ENCODE measurements at places on chromosomes 3 and 15. TPM values are rescaled to one million over a fixed set of nuclear protein-coding genes. Genes with fewer than 3 reads are reported as not detected.
A peak's percentile ranks its signal among the peaks of the same experiment; 100 is the strongest.

SLC28A2 gene
- total RNA-seq = not detected

CELSR3 gene
- 0.18 TPM for total RNA-seq

SLC25A36 gene
- 70.3 TPM for total RNA-seq

PAK2 gene
- 33.9 TPM for total RNA-seq

ADGRG7 gene
- total RNA-seq = not detected

AMT gene
- 0.36 TPM for total RNA-seq

WNT5A gene
- total RNA-seq = 224 TPM

FOXL2NB gene
- not detected for total RNA-seq

CP gene
- total RNA-seq = 0.28 TPM

MUSTN1 gene
- total RNA-seq = not detected

CDCP1 gene
- total RNA-seq = 2.5 TPM

GRCh38 chr3:171123915-171124314 is 97.4 kb upstream of the SLC2A2 start:
- no peaks in the 10 kb centered on the region for H3K4me1 ChIP-seq
- H3K36me3 ChIP-seq = peaks cover 4% of the 10 kb centered on the region
- DNase-seq = peak; percentile 24
- no peak overlapping the region for H3K4me3 ChIP-seq
- H3K27ac ChIP-seq = no peak overlapping the region

DNA sequence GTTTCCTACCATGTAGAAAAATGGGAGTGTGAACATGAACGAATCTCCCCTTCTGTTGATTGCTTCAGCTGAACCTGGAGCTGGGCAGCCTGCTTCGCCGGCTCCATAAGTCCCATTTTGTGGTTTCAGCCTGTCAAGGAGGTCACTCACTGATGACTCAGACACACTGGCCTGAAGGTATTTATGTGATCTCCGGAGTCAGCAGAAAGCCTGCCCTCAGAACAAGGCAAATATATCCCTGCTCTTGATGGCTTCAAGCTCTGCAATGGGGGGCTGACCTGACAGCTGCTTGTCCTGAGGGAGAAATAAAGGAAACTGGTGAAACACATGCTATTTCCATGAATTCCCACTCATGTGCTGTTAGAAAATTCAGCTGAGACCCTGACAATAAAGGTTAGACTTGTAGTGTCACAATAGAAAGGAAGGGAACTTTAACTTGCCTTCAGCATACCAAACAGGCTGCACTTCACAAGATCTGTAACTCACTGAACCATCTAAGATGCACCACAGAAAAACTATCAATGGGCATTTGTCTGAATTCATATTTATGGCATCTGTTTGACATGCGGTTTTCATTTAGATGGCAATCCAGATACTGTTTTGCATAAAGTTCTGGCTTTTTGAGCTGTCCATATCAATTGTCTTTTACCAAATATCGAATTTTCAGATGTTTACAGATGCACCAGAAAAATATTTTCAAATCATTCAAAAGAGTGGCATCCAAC is 282.0 kb upstream of the VEPH1 start:
- DNase-seq = peak; percentile 94
- no peak overlapping the region for H3K4me3 ChIP-seq
- no peak overlapping the region for H3K27ac ChIP-seq
- no peaks in the 10 kb centered on the region for H3K27me3 ChIP-seq
- H3K36me3 ChIP-seq = no peaks in the 10 kb centered on the region

DNA sequence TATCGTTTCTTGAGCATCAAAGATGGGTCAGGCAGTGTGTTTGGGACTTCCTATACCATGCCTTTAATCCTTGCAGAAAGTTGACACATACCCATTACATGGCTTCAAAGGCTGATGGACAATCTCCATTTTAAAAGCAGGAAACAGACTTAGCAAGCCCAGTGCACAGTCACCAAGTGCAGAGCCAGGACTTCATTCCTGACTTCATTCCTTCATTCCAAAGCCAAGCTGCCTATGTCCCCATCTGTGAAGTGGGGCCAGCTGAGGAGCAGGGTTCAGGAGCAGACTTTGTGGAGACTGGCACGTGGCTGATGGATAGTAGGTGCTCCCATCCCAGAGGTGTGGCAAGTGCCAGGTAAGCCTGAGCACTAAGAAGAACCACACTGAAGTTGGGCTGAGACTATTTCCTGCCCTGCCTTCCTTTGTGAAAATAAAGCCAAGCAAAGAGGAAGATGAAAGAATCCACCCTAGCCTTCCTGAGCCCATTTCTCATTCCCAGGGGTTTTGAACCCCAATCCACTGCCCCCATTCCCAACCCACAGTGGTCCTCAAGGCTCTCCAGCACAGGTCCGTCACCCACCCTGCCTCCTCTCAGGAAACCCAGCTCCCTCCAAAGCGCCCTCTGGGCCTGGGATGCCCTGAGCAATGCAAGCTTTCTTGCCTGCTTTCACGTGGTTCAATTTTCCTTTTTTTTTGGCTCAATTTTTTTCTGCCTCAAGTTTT is 1.8 kb downstream of the CX3CR1 start:
- no peak overlapping the region for H3K4me3 ChIP-seq
- no peak overlapping the region for H3K27ac ChIP-seq
- H3K36me3 ChIP-seq = no peaks in the 10 kb centered on the region
- H3K4me1 ChIP-seq = no peaks in the 10 kb centered on the region

DNA sequence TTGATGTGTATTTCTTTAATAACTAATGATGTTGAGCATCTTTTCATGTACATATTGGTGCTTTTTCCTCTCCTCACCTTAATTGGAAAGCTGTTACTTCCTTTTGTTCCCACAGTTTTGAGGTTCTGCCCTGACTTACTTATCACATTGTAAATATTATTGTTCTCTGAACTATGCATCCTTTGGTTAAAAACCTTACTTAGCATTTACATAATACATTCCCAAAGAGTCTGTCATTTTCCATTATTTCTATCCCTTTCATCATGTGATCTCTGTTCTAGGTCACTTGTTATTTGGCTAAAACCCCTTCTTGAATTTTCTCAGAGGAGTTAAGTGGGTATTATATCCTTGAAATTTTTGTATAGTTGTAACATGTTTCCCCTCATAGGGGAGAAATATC is 33.0 kb downstream of the SLC12A6 start:
- DNase-seq = peak; percentile 82
- H3K4me3 ChIP-seq = no peak overlapping the region
- H3K27me3 ChIP-seq = no peaks in the 10 kb centered on the region
- peaks cover 3% of the 10 kb centered on the region for H3K4me1 ChIP-seq

GRCh38 chr3:9311228-9311627 is 51.6 kb upstream of the THUMPD3 start:
- no peaks in the 10 kb centered on the region for H3K4me1 ChIP-seq
- no peak for DNase-seq
- H3K27ac ChIP-seq = no peak overlapping the region
- H3K27me3 ChIP-seq = no peaks in the 10 kb centered on the region
- no peaks in the 10 kb centered on the region for H3K36me3 ChIP-seq

GRCh38 chr3:122671553-122671952 is 9.1 kb upstream of the PARP14 start:
- no peak for DNase-seq
- no peak overlapping the region for H3K4me3 ChIP-seq
- no peaks in the 10 kb centered on the region for H3K27me3 ChIP-seq
- no peaks in the 10 kb centered on the region for H3K36me3 ChIP-seq
- H3K27ac ChIP-seq = no peak overlapping the region

- H3K4me1 ChIP-seq = peaks cover 28% of the 10 kb centered on the region
- H3K27me3 ChIP-seq = no peaks in the 10 kb centered on the region
These were observed 57.2 kb downstream of the ITGB5 start for GRCh38 chr3:124829819-124830554.
